ENCODE measurements at places on chromosomes 2 and 18.

- no peak for DNase-seq
Measured at GRCh38 chr2:12675352-12675795, 41.4 kb upstream of the TRIB2 start.

DNA sequence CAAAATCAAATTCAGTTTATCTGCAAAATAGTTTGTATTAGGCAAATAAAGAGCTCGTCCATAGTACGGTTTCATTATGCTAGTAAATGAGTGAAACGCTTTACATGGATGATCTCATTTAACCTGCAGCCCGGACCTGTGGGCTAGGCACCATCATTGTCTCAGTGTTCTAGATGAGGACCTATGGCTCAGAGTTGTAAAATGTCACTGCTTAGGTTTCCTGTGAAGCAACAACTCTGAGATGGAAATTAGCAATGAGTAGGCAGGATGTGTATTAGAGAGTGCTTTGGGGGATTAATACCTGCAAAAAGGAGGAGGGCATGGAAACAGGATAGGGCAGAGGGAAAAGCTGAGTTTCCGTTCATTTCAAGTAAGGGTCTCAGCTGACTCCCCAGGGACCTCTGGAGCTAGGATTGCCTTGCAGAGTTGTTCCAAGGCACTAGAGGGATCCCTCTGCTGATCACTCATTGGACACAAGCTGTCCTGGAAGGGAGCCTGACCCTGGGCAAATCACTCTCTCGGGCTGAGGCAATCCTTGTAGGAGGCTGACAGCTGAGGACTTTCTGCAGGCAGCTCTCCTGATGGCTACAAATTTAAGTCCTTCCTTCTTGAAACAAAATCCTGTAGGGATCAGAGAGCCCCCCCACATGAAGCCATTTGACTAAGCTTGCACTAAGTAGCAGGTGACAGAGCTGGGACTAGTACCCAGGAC lies 58.8 kb upstream of the SIX2 start:
- no peak for DNase-seq

GRCh38 chr18:37161491-37161890 lies 332.6 kb downstream of the KIAA1328 start:
- DNase-seq = no peak

DNA sequence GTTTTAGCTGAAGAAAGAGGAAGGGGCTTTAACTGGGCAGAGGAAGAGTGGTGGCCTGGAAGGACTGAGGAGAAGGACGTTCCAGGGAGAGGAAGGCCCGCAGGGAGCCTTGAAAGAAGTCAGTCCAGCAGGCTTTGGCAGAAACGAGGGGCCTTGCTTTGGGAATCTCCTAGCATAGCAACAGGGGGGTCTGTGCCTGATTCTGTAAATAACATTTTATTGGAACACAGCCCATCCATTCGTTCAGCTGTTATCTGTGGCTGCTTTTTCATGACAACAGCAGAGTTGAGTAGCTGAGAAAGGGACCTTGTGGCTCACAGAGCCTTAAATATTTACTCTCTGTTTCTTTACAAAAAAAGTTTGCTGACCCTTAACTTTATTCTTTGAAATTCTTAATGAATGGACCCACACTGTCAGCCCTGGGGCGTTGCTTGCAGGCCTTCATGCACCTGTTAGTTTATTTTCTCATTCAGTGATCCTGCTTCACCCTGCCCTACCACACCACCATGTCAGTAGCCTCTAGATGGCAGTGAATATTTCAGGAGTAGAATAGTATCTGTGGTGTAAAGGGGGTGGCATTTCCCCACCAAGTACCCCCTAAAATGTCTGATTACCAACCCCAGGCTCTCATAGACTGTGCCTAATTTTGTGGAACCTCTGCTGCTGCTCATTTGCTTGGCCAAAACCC lies 61.0 kb downstream of the MGAT5 start:
- DNase-seq = no peak

DNA sequence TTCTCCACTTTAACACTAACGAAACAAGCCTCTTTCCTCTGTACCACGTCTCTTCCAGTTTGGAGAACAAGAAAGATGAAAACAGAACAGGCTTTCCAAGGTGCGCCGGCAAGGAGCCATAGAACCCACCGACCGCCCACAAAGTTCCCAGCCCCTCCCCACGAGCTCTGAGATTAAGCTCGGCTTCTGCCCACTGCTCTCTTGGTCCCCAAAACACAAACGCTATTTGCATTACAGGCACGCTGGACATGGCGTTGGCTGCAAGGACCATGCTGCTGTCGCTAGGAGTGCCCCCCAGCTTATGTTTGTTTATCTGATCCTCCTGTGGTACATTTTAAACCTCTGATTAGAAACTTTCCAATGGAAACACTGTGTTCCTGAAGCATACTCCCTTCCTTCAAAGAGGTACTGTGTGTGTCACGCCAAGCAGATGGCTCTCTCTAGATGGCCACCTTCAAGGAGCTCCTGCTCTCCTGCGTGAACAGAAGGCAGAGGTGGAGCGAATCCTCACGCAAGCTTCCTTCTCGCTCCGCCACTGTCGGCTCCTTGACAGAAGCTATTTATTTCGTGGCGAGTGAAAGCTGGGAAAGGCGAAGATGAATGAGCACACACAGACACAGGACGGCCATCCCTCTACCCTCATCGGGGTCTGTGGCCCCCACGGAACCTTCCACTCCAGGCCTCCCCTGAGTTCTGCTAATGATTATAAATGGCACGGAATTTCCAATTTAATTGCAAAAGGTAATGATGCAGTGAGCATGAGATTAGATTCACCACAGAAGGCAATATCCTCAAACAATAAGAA lies 166.2 kb downstream of the EIPR1 start:
- DNase-seq = no peak

DNA sequence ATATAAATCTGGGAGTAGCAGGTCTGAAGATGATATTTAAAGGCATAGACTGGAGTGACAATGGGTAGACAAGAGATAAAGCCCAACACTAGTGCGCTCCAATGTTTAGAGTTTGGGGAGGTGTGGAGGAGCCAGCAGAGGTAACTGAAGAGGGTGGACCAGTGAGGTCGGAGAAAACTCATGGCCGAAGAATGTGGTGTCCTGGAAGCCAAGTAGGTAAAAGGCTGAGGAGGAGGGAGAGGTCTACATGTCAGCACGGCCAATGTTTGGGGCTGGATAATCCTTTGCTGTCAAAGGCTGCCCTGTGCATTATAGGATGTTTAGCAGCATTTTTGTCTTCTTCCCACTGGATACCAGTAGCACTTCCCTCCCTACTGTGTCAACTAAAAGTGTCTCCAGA lies 78.8 kb upstream of the KCNE4 start:
- DNase-seq = no peak

GRCh38 chr2:44245083-44245861 lies 30.0 kb upstream of the SLC3A1 start:
- no peak for DNase-seq

DNA sequence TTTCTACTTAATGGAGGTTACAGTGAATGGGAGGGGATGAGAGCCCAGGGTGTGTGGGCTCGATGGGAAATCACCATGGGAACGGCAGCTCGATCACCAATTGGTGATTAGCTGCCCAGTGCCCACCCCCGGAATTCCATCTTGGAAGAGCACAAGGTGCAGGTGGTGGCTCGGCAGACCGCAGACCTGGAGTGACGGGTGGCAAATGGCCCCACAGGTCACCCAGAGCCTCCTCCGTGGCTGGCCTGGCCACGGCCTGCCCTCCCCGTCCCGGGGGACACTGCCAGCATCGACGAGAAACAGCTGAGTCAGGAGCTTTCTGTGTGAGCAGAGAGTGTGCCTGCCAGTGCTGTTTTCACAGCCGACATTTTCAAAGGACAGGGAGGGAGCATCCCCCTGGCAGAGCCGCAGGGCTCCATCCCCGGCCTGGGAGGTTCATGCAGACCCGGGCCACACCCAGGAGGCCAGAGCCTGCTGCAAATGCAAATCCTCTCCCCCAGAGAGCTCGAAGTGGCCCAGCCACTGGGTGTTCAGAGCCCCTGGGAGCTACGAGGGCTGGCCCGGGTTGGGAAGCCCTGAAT lies 176.4 kb upstream of the MYT1L start:
- DNase-seq = no peak

DNA sequence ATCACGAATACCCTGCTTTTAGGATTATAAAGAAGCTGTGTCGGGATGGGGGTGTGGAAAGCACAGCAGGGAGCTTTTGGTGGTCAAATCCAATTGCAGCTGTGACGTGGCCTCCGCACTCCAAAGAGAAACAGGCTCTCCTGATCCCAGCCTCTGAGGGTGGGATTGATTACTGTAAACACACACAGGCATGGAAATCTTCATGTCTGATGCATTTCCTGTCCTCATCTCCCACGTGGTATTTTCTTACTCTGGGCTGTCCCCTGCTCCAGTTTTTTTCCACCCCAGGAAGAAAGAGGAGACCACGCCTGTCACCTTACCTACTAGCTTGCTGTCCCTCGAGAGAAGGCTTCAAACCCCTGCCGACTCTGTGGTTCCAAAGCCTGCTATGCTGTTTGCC lies 22.7 kb downstream of the RNF152 start:
- no peak for DNase-seq

DNA sequence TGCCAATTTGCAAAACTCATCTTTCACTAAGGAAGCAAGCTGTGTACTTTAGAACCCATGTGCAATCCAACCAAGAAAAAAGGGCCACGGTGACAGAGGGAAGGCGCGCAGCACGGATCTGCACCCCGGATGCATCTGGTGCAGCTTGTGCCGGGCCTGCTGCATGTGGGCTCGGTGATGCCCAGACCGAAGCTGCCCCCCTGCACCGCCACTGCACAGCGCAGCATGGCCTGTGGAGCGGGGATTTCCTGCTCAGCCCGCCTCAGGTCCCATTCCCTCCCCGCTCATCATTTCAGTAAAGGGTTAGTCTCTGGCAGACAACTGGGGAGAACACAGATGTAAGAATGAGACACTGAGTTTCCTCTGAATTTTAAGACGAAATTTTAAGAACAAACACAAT lies 43.0 kb downstream of the MC2R start:
- DNase-seq = no peak

GRCh38 chr2:120294008-120294340 lies 41.3 kb downstream of the RALB start:
- no peak for DNase-seq

DNA sequence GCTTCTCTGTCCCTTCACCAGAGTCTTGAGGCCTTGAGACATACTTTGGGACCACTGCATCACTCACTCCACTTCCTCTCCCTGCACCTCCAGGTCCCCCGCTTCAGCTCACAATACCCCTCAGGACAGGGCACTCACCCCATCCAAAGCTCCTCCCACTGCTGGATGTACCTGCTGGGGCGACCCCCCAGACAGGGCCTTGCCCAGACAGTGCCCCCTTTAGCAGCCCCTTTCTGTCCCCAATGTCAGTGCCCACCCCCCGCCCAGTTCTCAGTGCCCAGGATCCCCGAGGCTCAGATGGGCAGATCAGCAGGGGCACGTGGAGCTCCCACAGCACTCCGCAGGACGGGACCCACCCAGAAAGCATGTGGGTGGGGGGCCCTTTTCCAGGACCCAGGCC lies 23.8 kb upstream of the IMP4 start:
- DNase-seq = no peak

- no peak for DNase-seq
Measured at GRCh38 chr18:33873112-33873511, 295.1 kb downstream of the ASXL3 start.

DNA sequence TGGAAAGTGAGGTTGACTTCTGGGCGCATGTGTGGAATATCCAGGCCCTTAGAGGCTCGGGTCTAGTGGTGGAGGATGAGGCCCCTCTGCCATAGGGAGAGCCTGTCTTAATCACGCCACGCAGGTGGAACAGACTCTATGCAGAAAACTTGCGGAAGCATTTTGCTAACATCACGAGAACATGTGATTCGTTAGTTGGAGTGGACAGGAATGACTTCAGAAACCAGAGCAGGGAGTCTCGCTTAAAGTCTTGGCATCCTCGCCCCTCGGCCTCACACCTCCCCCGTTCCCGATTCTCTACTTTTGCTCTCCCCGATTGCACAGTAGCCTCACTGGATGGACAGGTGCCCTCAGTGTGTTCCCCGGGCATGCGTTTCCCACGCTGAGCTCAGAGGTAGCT lies 333.4 kb downstream of the GBX2 start:
- DNase-seq = no peak

GRCh38 chr2:31956312-31956711 lies 54.5 kb downstream of the MEMO1 start:
- DNase-seq = no peak

DNA sequence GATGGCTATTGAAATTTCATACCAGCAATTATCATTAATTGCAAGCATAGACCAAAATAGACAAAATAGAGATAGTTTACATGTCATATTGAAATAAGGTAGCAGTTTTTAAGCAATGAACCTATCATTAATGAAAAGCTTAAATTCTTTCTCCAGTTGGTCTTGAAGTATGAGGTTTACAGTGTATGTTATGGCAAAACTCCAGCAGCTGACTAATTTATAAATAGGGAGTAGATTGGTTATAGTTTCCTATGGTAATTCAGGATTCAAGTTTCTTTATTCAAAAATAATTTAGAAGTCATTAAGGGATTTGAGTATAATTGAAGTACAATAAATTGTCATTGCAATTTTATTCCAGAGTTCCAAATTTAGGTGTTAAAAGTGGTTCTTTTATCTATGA lies 69.6 kb upstream of the COL5A2 start:
- no peak for DNase-seq

- DNase-seq = no peak
Measured at GRCh38 chr2:86284987-86285386, 52.4 kb downstream of the REEP1 start.

DNA sequence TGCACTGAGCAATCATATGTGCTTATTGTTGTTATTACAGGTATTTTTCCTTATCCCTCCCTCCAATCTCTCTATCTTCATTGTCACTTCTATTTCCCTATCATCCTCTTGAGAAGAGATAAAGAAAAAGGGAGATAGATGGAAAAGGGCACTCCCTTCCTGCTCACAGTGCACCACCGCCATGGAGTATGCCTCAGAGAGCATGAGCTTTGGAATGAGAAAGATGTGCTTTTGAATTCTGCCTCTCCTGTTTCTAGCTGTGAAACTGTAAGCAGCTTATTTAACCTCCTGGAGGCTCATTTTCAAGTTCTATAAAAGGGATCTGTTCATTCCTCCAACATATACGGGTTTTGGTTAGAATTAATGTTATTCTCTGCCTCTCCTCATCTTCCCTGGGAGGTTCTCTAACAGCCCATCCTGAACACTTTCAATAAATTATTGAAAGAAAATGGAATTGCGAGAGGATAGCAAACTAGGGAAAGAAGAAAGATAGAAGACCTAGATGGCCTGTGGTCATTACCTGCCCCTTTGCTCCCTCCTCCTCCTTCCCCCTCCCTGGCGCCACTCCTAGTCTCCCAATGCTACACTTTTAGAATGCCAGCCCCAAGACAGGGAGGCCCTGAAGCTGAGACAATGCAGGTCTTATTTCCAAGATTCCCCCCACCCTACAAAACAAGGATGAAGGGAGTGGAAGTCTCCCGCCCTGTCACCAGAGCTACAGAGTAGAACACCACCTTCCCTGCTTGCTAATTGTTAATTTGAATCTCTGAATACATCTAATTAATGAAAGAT lies 37.8 kb downstream of the FIGN start:
- no peak for DNase-seq

GRCh38 chr18:939958-940357 lies 35.3 kb downstream of the ADCYAP1 start:
- no peak for DNase-seq
